ENCODE measurements at places on chromosomes 6 and 20.

DNA sequence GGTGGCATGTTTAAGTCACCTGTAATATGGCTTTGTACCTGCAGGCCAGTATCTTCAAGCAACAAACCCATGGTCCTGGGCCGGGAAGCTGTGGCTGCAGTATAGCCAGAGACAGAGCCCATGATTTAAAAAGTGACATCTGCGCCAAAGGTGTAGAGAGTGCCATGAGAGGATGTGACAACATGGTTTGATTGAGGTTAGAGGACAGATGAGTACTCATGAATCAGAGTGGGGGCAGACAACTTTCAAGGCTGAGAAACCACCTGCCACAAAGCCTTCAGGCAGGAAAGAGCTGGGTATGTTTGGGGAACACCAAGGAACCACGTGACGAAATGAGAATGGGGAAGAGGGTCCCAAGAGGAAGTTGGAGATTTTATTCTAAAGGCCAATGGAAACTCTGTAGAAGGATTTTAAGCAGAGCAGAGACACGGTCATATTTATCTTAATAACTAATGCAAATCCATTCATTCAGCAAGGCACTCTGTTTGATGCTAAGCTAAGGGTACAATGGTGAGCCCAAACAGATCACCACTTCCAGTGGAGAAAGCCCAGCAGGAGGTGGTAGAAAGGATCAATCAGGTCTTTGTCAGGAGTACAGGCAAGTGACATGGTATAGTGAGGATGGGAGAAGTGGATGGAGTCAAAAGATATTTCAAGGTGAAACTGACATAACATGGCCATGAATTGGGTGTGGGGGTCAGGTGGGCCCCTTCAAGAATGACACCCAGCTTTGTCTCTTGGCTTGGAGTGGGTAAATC lies 3.4 kb upstream of the MICAL1 start:
- no peak for DNase-seq

- DNase-seq, result no peak
Observed at GRCh38 chr20:1468117-1468624, 1.5 kb upstream of the NSFL1C start.

DNA sequence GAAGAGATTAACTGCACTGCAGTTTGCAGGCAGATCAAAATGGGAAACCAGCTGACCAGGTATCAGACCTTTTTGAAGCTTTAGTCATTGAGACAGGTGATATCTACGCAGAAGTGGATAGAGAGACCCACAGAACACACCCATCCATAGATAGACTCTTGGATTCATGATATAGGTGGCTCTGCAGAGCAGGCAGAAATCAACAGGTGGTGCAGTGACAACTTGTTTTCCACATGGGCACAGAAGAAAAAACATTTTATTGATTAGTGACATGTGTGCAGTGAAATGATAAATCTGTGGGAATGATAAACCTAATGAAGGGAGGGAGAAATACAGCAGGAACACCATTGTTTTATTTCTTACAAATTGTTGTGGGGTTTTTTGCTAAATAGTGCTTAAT lies 45.2 kb downstream of the NUDT3 start:
- no peak for DNase-seq

DNA sequence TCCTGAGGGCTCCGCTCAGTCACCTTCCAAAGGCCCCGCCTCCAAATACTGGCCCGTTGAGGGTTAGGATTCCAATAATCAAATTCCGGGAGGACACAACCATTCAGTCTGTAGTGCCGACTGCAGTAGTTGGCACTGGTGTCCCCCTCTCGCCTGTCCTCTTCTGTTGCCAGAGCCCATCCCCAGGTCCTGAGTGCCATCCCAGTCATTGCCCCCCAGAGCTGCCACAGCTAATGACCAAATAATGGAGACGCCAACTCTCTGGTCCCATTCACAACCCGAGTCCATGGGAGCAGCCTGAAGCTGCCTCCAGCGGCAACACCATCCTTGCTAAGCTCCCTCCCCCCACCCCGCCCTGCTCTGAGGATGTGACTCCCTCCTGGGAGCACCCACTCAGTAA lies 115.9 kb downstream of the JPH2 start:
- no peak for DNase-seq

DNA sequence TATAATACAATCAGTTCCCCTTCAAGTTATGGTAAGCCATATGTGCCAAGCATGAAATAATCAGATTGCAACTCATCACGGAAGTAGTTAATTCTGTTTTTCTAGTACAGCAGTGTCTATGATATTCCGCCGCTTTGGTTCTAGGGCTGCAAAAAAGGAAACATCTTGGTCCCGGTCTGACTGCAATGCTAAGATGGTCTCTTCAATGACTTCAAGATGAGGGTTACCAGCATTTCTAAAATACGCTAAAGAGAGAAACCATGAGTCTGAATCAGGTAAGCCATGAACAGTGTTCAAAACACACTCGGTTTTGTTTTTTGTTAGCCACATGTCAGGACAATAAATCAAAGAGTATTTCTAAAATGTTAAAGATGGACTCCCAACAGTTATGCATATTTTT lies 3.2 kb upstream of the ANKRD60 start:
- DNase-seq, result no peak

DNA sequence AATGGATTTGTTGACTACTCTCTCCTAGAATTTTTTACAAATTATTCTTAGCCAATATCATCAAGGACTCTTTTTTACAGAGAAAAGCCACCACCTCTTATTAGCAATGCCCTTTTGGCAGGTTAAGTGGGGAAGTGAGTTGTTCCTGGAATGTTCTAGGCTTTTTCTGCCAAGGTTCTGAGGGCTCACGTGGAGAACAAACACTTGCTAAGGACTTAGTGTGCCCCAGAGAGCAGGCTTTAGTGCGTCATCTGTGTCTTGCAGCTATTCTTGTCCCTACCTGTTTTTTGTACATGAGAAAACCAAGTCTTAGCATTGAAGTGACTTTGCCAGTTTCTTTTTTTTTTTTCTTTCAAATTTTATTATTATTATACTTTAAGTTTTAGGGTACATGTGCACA lies 33.5 kb downstream of the CFAP61 start:
- DNase-seq, result no peak

GRCh38 chr20:5100684-5101347 lies 18.9 kb downstream of the PCNA start:
- DNase-seq, result peak; percentile 55

GRCh38 chr20:52181766-52182165 lies 9.8 kb downstream of the ZFP64 start:
- no peak for DNase-seq

DNA sequence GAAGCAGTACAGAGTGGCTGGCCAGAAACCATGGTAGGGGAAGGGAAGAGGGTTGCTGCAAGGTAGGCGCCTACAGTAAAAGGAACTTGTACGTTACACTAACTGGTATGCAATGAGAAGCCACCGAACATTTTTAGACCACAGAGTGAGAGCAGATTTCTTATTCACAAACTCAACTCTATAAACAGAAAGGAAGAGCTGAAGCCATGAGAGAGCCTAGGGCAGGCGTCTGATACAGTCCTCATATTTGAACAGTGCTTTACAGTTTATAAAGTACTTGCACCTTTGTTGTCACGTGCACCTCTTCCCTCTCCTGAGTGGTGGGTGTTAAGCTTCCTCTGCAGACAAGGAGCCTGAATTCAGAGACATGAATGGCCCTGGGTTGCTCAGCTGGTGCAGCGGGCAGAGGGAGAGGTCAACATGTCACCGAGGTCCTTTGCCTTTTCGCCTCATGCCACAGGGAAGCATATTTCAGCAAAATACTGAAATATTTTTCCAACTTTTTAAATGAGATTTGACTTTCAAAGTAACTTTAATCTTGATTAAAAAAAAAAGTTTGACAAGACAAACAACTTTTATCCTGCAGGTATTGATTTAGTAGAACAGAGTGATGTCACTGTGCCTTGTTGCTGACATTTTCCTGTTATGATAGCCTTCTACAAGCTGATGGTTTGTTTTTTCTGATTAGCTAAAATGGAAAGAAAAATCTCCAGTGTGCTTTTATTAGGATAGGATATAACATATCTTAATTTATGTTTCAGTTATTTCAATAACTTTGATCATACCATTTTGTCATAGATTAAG lies 23.8 kb downstream of the UST start:
- DNase-seq, result no peak

DNA sequence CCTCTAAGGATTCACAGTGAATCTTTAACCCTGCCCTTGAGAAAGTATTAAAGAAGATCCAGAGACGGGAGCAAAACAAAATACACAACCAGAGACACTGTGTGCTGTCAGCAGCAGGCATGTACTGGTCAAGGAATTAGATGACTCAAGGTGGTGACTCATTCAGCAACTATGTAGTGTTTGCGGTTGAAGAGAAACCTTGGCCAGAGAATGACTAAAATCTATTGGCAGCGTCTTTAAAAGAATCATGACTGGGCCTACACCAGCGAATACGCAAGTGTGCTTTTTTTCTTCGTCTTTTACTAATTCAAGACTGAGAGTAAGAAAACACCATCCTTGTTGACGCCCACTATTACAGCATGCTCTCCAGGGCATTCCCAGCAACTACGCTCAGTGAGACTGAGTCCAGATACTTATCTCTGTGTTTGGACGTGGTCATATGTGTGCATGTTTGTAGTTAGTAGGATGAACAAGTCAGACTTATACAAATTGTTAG lies 72.4 kb upstream of the BACH2 start:
- DNase-seq, result no peak

- DNase-seq, result no peak
Observed at GRCh38 chr6:4844108-4844507, 67.9 kb downstream of the CDYL start.

Data from T-helper 1 cell (primary cell).